ENCODE measurements at places on chromosomes 4 and X.

DNA sequence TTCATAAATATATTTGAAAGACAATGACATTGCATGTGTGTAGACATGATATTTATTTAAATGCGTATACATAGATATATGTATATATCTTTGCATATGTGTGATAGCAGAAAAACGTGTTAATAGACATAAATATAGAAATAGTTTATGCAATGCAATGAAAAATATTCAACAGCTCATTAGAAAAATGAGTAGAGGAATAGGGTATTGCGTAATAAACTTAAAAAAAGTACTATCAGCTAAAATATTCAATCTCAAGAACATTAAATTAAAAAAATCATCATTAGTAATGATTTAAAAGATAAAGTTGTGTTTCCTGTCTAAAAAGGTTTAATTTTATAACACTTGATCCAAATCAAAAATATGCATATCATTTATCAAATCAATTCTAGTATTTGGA lies 2101.5 kb upstream of the TENM3 start:
- no peak for DNase-seq

- no peak for DNase-seq
These were observed 134.0 kb downstream of the MID1 start for GRCh38 chrX:10486373-10486772.

GRCh38 chrX:114365065-114365834 lies 218.6 kb upstream of the HTR2C start:
- DNase-seq = no peak

DNA sequence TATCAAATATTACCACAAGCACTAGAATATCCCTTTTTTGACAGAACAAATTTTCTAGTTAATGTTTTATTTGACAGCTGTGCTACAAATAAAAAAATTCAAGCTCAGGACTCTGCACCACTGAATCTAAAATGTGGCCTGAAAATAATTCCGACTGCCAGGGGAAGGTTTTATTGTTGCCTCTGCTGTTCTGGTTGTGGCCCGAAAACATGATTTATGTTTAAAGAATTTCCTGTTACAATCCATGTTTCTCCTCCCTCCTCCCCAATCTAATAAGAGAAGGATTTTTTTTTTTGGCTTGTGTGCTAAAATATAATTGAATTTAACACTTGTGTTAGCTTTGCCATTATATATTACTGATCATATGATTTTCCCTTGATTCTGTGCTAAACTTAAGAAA lies 227.8 kb downstream of the DCLK2 start:
- no peak for DNase-seq

GRCh38 chrX:2313864-2314640 lies 186.7 kb downstream of the DHRSX start:
- DNase-seq = no peak

- no peak for DNase-seq
These were observed 211.5 kb downstream of the FRAS1 start for GRCh38 chr4:78268597-78268996.

DNA sequence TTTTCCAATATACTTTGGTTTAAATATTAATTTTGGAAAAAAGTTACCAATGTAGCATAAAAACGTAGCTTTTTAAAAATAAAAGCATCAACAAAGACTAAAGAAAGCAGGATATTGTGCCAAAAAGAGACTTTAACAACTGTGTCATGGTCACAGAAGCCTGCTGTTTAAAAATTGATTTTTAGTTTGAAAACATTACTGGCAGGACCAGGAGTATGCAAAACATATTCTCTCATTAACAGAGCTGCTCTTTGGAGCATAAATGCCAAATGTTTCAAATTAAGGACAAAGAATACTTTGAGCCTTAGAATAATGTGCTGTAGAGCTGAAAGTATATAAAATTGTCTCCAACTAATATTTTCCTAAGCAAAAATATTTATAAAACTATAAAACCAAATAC lies 279.0 kb downstream of the ARAP2 start:
- DNase-seq = no peak

GRCh38 chrX:44871931-44872820 lies 812 bp upstream of the KDM6A start:
- peak; percentile 35 for DNase-seq

DNA sequence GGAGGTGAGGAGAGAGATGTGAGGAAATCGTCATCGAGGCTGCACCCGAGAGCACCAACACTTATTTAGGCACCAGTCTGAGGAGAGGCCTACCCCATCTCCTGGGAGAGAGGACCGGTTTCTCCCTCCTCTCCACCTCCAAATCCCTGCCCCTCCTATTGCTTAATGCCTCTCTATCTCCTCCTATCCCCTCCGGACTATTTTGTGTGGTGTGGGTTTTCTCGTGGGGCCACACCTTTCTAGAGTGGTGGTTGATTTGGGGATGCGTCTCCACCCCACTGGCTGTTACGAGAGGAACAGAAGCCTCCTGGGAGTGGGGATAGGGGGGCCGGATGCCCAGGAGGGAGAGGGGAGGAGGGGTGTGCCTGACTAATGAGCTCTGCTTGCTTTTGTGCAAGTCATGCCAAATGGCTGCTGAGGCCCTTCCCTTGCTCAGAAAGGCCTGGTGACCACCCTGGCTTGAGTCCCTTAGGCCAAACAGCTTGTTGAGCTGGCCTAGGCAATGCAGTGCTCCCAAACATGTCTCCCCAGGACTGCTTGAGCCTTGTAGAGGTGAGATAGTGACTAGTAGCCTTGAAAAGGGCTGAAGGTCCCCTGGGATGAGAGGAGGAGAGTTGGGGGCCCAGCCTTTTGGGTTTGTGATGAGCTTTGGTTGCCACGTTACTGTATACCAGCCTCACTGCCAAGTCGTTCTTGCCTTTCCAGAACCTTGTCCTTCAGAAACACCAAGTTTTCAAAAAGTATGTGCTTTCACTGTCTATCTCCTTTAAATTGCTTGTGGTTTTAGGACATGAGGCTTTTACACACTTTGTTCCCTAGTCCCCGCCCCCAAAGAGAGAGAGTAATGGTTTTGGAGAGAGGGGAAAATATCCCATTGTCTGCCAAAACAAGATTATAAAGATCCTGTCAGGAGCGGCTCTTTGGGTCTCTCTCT lies 1.2 kb downstream of the MSN start:
- no peak for DNase-seq

DNA sequence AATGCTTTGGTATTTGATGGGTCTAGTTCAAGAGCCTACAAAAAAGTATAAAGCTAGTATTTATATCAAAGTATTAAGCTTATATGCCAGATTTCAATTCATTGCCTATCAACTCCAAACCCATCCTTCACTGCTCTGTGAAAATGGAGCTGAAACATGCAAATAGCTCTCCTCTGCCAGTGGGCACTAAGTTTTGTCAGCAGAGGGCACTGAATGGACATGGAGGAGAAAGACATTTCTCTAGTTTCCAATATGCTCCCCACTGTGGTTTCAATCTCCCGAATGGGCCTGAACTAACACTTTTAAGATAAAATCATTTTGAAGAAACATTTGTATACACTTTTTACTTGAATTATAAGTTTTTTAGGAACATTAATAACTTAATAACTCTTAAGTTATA lies 12.4 kb downstream of the PPID start:
- no peak for DNase-seq

DNA sequence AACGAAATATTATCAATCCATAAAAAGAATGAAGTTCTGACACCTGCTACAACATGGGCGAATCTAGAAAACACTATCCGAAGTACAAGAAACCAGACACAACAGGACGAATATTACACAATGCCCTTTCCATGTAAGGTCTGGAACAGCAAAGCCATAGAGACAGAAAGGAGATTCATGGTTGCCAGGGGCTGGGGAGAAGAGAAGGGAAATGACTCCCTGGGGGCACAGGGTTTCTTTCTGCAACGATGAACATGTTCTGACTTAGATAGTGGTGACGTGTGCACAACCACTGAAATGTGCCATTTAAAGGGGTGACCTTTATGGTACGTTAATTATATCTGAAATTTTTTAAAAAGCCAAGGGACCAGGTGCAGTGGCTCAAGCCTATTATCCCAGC lies 28.3 kb downstream of the GPR143 start:
- no peak for DNase-seq

DNA sequence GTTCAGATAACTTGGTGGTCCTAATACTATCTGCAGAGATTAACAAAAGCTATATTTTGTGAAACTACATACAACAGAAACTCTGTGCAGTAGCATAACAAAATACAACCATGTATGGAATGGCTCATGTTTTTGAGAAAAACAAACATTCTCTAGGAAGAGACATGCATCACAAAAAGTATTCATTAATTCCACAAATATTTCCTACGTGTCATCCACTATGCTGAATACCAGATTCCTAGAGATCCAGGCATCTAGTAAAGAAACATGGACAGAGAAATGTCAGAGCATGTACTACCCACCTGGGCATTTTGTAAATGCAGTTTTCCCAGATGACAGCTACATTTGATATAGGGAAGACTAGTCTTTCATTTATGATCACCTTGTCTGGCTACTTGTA lies 248.1 kb downstream of the OPHN1 start:
- no peak for DNase-seq

GRCh38 chr4:162274354-162274753 lies 110.6 kb upstream of the FSTL5 start:
- no peak for DNase-seq

- no peak for DNase-seq
These were observed 54.4 kb downstream of the KLHL13 start for GRCh38 chrX:118062048-118062789.

GRCh38 chrX:112071132-112071531 lies 11.4 kb downstream of the TRPC5 start:
- no peak for DNase-seq

DNA sequence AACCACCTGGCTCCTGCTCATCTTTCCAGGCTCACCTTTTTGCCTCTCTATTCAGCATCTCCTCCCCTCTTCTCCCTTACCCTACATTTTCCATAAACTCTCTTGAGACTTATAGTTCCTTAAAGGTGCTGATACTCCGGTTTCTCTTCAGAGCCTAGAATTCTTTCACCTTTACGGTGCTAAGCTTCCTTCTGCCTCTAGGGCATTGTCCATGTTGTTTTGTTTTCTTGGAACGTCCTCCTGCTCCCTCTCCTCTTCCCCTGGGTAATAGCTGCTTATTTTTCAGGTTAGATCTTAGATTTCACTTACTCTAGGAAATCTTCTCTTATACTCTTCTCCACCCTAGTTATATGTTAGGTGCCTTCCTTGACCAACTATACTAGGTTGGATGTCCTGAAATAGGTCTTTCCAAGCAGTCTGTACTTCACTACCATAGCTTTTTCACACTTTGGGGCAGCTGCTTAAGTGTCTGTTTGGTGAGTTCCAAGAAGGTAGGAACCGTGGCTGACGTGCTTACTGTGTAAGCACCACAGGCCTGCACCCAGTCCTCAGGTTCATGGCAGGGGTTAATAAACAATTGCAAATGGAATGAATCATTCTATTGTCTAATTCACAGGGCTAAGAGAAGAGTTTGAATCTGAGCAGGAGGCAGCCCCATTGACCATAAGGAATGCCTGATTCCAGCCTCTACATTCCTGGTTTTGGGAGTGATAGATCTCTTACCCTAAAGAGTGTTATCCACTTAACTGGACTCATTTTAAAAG lies 227.5 kb downstream of the MGST2 start:
- no peak for DNase-seq

- DNase-seq = no peak
These were observed 149.8 kb downstream of the STIM2 start for GRCh38 chr4:27010334-27010940.

DNA sequence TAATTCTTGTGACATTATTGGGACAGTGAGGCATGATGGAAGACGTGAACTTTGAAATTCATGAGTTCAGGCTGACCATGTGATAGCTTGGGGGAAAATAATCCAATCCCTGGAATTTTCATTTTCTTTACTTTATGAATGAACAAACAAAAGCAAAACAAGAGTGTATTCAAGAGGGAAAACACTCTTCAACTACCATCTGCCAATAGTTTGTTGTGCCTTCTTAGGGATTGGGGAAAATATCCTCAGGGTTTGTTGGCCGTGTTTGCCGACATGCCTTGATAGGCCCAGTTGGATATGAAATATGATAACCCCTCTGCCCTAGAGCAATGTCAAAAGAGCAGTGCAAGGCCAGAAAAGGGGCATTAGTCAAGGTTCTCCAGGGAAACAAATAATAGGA lies 80.8 kb upstream of the CLNK start:
- no peak for DNase-seq

DNA sequence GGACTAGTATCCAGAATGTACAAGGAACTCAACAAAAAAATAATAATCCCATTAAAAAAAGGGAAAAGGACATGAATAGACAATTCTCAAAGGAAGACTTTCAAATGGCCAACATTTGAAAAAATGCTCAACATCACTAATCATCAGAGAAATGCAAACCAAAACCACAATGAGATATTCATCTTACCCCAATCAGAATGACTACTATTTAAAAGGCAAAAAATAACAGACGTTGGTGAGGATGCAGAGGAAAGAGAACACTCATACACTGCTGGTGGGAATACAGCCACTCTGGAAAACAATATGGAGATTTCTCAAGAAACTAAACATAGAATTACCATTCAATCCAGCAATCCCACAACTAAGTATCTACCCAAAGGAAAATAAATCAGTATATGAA lies 133.1 kb downstream of the KDR start:
- no peak for DNase-seq

- DNase-seq = no peak
These were observed 111.9 kb upstream of the PCDH18 start for GRCh38 chr4:137644201-137644600.

DNA sequence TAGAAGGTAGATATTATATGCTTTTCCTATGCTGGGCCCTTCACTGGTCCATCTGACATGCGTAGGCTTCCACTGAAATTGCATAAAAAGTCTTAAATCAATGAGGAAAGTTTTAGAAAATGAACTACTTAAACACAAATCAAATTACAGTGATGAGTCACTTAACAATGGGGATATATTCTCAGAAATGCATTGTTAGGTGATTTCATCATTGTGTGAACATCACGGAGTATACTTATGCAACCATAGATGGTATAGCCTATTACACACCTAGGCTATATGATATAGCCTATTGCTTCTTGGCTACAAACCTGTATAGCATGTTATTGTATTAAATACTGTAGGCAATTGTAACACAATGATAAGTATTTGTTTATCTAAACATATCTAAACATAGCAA lies 10.3 kb downstream of the STAP1 start:
- DNase-seq = no peak

GRCh38 chrX:136453771-136454170 lies 34.0 kb upstream of the BRS3 start:
- no peak for DNase-seq

- DNase-seq = no peak
These were observed 54.4 kb upstream of the GPR174 start for GRCh38 chrX:79089896-79090584.

- no peak for DNase-seq
These were observed 11.8 kb upstream of the CPE start for GRCh38 chr4:165367040-165367439.

GRCh38 chrX:140050906-140051305 lies 85.6 kb upstream of the CXorf66 start:
- no peak for DNase-seq

DNA sequence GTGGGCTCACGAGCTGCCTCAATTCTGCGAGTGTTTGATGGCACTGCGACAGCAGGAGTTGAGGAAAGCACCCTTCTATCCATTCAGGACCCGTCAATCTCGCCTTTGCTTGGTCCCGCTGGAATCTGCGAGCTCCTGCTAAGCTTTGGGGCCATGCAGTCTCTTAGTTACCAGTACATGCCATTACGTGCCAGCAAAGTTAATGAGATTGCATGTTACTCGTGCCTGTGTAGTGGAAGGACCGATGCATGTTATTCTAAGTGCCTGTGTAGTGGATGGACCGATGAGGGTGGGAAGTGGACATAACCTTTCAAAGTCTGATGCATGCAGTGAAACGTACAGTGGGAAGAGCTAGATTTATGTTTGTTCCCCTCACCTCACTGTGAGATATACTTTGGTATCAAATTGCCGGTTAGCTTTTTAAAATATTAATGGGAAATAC lies 569 bp downstream of the RPS3A start:
- no peak for DNase-seq

- no peak for DNase-seq
These were observed 119.4 kb downstream of the FAT4 start for GRCh38 chr4:125434136-125434535.
